CD4-positive, alpha-beta T cell treated with Interleukin-4 for 4 hours (primary cell): ENCODE measurements at places on chromosomes 11 and 22.

GRCh38 chr11:34134765-34135164 lies 29.3 kb downstream of the NAT10 start:
- DNase-seq, result no peak

GRCh38 chr11:19814421-19814820 lies 101.8 kb downstream of the NAV2 start:
- no peak for DNase-seq

GRCh38 chr11:34593085-34593484 lies 27.8 kb upstream of the EHF start:
- DNase-seq, result no peak

GRCh38 chr11:7690648-7691047 lies 15.6 kb downstream of the OVCH2 start:
- DNase-seq, result no peak

- DNase-seq, result no peak
These were observed 20.8 kb upstream of the ATP5MG start for GRCh38 chr11:118380571-118380970.

GRCh38 chr11:20647976-20648565 lies 21.3 kb upstream of the NELL1 start:
- peak; percentile 52 for DNase-seq

- peak; percentile 49 for DNase-seq
These were observed 7.0 kb downstream of the CD81 start for GRCh38 chr11:2383852-2384804.

- DNase-seq, result no peak
These were observed 16.6 kb downstream of the PAK1 start for GRCh38 chr11:77457340-77457739.

- DNase-seq, result no peak
These were observed 176.5 kb upstream of the UBASH3B start for GRCh38 chr11:122478986-122479385.
